Fibroblast of skin of left quadriceps (primary cell): ENCODE measurements at places on chromosomes 4 and X.

GRCh38 chr4:143362349-143363046 is 25.8 kb downstream of the GAB1 start:
- DNase-seq = no peak

DNA sequence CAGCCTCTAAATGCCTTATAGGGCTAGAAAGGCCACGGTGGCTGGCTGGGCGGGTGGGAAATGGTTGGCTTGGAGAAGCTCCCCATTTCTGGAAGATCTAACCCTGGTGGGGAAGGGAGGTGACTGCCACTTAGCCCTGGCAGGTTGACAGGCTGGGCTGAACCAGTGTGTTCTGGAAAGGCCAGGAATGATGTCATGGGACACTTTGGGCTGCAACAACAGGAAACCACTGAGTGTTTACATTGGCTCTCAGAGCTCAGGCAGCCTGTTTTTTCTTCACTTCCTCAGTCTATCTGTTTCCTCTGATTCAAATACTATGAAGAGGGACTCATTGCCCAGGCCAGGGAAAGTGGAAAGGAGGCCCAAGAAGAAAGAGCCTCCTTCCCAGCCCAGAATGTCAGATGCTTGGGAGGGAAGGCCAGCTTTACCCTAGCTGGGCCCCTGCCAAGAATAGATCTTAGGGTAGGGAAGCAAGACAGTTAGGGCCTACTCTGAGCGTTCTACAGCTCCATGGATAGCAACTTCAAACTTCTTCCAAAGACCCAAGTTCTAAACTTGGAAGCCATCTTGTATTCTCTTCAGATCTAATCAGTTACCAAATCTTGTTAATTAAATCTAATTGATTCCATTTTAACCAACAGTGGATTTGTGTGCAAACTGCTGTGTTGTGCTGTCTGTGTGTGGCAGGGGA is 65.8 kb upstream of the MSN start:
- peak; percentile 34 for DNase-seq

DNA sequence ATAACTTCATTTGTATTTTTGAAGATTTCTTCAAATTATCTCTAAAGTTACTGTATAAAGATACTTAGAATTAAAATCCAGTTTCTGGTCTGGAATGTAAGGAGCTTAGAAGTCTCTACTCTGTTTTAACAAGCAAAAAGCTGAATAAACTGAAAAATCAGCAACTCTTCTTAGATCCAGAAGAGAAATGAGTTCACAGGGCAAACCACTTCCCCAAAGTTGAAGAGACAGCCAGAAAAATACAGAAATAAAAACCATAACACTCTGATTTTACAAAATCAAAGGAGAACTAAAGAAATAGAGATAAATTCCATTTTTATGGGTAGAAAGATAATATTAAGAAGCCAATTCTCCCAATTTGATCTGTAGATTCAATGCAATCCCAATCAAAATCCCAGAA is 1166.8 kb downstream of the ADGRL3 start:
- no peak for DNase-seq

DNA sequence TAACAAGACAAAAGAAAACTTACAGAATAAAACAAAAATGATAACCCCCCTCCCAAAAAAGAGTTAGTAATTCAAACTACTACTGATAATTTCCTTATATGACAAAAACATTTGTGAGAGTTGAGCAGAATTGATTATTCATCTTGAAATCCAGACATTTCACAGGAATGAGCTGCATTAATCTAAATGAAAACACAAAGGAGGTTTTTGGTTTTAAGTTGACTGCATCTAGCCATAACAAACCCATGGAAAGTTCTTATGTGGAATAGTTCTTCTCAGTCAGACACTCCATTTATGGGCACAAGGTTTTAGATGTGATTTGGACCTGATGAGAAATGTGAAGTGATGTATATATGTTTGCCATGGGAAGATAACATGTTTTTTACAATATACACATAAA is 95.4 kb downstream of the VCX2 start:
- DNase-seq = no peak

DNA sequence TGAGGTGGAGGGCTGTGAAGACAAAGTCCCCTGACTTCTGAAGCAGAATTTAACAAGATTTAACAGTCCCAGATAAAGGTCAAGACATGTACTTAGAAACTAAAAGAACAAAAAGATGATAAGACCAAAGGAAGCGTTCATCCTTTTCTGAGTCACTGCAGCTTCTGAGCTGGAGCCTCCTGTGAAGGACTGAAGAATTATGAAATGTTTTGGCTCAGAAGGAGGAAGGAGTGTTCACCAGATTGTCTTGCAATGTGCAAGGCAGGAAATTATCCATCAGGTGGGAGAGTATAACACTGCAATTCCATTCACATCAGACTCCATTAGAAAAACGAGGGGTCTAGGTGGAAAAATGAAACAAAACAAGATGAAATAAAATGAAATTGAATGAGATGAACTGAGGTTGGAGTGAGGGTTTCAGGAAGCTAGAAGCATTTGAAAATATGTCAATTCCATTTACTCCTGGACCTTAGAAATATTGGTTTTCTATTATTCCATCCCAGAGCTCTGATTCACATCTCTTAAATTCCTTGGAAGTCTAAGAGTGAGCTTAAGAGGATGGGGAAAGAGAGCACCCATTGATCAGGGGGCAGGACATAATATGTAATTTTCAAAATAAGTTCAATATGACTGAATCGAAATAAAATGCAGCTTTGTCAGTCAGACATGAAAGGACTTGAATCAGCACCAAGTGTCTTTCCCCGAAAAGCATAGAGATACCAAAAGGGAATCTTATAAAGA is 186.1 kb upstream of the LNX1 start:
- peak; percentile 59 for DNase-seq

DNA sequence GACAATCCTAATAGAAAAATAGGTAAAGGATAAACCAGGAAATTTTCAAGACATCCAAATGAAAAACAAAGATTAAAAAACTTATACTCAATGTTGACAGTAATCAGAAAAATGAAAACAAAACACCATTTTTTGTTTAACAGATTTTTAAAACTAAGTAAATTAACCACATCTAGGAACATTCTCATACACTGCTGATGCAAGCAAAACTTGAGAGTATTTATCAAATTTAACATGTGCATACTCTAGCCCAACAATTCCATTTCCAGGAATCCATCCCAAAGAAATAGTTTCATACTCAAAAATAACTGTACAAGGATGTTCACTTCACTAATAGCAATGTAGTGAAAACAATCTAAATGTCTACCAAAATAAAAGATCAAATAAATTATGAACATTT is 11.5 kb downstream of the ANKRD17 start:
- no peak for DNase-seq

DNA sequence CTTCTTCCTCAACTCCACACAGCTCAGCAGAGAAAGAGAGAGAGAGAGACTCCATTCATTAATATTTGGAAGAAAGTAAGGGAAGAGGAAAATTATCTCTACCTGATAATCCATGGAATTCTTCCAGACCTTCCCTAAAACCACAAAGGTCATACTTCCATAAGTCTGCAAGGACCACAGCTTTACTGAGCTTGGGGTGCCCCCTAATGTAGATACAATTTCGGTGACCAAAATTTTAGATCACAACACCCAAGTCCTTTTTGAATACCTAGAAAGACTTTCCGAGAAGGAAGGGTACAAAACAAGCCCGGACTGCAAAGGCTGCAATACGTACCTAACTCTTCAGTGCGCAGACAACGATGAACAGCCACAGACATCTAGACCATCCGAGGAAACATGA is 523.9 kb downstream of the GLUD2 start:
- DNase-seq = no peak

DNA sequence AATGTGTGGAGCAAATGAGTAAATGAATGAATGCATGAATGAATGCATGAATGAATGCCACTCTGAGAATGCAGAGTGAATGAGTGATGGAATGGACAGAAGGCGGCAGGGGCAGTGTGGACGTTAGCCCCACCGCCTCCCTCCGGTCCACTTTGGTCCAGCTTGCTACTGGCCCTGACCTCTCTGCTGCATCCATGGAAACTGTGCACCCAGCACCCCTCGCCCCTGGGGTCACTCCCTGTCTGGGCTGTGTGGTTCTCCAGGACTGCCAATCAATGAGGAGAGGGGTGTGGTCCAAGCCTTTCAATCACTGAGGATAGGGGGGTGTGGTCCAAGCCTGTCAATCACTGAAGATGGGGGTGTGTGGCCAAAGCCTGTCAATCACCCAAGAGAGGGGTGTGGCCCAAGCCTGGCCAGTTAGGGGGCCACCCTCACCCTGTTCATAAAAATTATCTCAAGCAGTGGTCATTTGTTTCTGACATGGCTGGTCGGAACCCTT is 39.2 kb upstream of the ASMTL start:
- no peak for DNase-seq

GRCh38 chr4:168434993-168435392 is 45.3 kb downstream of the DDX60L start:
- no peak for DNase-seq

GRCh38 chr4:3823496-3824341 is 57.5 kb downstream of the ADRA2C start:
- DNase-seq = no peak

DNA sequence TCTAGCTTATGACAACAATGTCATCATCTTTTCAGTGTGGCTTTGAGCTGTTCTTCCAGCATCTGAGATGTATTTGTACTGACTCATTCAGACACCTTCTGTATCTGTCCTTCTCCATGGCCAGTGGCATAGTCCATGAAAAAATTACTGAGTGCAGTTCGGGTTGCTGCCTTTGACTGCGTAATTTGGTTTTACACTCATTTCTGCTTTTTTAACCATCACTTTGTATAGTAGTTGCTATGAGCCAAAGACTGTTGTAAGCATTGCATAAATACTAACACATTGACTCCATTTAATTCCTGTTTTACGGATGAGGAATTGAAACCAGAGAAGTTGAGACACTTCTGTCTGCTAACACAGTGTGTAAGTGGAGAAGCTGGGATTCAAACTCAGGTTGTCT is 190.7 kb upstream of the MID1 start:
- no peak for DNase-seq

DNA sequence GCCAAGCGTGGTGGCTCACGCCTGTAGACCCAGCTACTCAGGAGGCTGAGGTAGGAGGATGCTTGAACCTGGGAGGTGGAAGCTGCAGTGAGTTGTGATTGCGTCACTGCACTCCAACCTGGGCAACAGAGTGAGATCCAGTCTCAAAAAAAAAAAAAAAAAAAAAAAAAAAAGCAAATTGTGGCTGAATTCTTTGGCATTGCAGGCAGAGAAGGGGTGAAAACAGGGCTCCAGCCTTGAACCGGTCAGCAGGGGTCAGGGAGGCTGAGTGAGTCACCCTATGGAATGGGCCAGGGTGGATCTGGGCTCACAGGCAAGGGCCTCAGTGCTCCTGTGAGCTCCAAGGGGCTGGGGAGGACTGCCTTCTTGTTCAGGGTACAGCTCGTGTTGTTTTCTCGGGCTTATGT is 13.2 kb upstream of the FAM3A start:
- no peak for DNase-seq

DNA sequence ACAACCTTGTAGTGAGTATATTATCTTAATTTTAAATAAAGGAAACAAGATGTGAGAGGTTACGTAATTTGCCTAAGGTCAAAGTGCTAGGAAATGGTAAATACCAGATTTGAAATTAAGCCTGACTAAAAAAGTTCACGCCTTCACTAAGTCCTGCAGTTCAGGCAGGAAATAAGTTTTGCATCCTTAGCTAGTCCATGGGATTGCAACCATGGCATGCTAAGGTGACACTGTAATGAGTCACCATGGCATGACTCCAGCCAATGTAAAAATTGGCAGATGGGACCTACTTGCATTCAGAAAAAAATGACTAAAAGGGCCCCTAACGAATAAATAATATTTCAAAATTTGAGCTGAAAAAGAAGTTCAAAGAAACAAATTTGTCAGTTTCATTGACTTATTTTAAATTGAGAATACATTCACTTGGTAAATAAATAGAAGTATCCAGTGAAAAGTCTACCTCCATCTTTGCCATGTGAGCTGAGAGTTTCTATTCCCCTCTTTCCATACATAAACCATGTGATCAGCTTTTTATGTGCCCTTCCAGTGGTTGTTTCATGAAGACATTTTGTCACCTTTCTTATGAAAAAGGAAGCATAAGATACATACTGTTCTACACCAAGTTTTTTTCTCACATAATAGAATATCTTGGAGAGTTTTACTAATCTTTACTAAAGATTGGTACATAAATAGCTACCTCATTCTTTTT is 72.4 kb downstream of the ANKRD50 start:
- peak; percentile 39 for DNase-seq

DNA sequence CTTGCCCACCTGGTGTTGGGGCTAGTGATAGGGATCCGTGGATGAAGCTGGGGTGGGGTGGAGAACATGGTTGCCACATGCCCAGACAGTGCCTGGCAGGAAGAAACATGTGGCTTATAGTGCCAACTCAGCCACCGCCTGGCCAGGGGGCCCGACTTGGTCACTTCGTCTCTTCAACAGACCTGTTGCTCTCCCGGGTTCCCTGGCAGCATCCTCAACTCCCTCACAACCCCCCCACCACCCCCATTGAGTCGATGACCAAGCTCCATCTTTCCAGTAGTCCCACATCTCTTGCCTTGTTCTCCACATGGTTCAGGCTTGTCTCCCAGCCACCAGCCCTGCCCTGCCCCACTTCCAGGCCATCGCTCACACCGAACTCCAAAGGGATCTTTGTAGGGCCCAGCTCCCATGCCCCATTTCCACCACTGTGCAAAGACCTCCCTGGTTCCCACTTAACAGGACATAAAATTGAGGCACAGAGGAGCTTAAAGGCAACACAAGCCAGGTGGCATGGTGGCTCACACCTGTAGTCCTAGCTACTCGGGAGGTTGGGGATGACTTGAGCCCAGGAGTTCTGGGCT is 7.8 kb downstream of the PNCK start:
- DNase-seq = no peak

DNA sequence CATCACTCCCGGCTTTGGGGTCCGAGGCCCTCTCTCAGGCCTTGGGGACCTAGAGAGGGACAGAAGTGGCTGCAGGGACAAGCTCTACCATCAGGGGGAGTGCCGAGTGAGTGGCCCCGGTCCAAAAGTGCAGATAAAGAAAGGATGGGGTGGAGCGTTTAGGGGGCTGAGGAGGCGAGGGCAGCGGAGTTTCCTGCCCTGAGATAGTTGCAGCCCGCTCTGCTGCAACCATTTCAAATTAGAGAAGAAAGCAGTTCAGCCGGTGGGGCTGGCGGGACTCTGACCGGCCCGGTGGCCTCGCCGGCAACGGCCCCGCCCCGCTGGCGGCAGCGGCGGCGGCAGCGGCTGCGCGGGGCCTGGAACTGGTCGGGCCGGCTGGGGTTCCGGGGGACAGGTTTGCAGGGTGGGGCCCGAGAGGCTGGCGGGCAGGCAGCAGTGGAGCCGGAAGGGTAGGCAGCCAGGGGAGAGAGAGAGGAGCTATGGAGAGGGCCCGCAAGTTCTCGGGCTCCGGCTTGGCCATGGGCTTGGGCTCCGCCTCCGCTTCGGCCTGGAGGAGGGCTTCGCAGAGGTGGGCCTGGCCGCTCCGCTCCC is 7.6 kb downstream of the DLG3 start:
- DNase-seq = no peak

- no peak for DNase-seq
Measured at GRCh38 chr4:64130907-64131306, 278.3 kb downstream of the TECRL start.

GRCh38 chr4:56630876-56631666 is 50.0 kb downstream of the HOPX start:
- peak; percentile 72 for DNase-seq

- no peak for DNase-seq
Measured at GRCh38 chrX:79367907-79368306, 773 bp upstream of the ITM2A start.
